ENCODE measurements at places on chromosomes 12 and 14. TPM values are rescaled to one million over a fixed set of nuclear protein-coding genes. Genes with fewer than 3 reads are reported as not detected.

Gene KCNA1
- not detected for total RNA-seq

Gene KIF26A
- 32.6 TPM for total RNA-seq

GRCh38 chr14:32381869-32382268 is 52.8 kb downstream of the AKAP6 start:
- no peak overlapping the region for H3K27ac ChIP-seq
- no peaks in the 10 kb centered on the region for H3K4me1 ChIP-seq
- no peaks in the 10 kb centered on the region for H3K27me3 ChIP-seq
- no peaks in the 10 kb centered on the region for H3K36me3 ChIP-seq
- no peak for DNase-seq
- no peak overlapping the region for H3K4me3 ChIP-seq

- no peaks in the 10 kb centered on the region for H3K27me3 ChIP-seq
- H3K4me3 ChIP-seq = no peak overlapping the region
- no peak for DNase-seq
- H3K27ac ChIP-seq = no peak overlapping the region
- peaks cover 31% of the 10 kb centered on the region for H3K36me3 ChIP-seq
Measured at GRCh38 chr12:56317675-56318074, 1.9 kb upstream of the CNPY2 start.

Gene WDHD1
- 0.11 TPM for total RNA-seq

Gene TRAFD1
- 9.3 TPM for total RNA-seq
